ENCODE measurements at places on chromosomes 13 and 19.

- DNase-seq, result peak; percentile 3
These were observed 810 bp downstream of the GPR180 start for GRCh38 chr13:94602467-94602866.

DNA sequence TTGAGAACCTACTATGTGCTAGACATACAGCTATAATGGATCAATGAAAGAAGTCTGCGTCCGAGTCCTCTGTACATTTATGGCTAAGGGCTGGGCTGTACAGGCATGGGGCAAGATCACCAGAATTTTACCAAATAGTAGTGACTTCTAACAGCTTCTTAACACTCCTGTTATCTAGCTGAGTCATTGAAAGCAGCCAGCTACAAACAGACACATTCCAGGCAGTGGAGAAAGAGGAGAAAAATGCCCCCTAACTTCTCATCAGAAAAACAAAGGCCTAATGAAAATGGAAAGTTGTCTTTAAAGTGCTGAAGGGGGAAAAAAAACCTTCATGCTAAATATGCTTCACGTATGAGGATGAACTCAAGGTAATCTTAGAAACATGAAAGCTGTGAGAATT, 14.3 kb upstream of the ZNF667 start:
- DNase-seq, result no peak

GRCh38 chr13:91595677-91596076, 197.3 kb downstream of the GPC5 start:
- no peak for DNase-seq

GRCh38 chr13:26300140-26300539, 46.2 kb downstream of the CDK8 start:
- DNase-seq, result no peak

- DNase-seq, result peak; percentile 76
These were observed 1.3 kb upstream of the CEACAM6 start for GRCh38 chr19:41753936-41754529.

DNA sequence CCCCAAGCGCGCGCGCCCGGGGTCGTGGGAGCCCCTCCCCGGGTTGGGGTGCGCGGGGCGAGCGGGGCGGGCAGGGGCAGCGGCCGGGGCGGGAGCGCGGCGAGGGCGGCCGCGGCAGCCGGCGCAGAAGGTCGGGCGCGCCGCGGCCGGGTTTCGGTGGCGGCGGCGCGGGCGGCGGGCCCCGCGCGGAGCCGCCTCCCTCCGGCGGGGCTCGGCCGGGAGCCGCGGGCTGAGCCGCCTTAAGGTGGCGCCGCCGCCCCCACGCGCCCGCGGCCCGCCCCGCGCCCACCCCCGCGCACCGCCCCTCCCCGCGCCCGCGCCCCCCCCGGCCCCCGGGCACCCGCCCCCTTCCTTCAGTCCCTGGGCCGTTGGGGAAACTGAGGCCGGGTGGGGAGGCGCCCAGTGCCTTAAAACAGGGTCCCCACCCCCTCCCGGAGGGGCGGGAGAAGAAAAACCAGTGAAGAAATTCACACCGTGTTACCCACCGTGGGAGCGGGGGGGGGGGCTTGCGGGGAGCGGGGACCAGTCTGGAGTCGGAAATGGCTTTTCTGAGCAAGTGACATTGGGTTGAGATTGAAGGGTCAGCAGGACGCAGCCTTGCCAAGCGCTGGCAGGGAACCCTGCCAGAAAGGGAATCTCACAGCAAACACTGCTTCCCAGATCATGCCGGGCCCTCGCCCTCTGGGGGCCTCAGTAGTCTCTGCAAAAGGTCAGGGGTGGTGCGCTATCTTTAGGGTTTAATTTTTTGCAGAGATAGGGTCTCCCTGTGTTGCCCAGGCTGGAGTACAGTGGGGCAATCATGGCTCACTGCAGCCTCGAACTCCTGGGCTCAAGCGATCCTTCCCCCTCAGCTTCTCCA, at the start of gene TLE2:
TSS of gene TLE2 (minus strand) at position 216 of the 859 bp plus-strand sequence. CDS start 376 bp downstream, outside the sequence.
- DNase-seq, result no peak

DNA sequence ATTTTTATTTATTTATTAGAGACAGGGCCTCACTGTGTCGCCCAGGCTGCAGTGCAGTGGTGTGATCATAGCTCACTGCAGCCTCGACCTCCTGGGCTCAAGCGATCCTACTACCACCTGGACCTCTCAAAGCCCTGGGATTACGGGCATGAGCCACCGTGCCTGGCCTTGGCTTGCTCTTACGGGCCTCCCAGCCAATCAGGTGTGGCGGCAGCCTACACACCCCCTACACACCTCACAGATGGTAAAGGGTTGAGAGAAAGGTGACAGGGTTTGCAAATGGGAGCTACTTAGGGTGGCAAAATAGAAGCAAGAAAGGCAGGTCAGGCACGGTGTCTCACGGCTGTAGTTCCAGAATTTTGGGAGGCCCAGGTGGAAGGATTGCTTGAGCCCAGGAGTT, 1.0 kb upstream of the ZBTB32 start:
- DNase-seq, result no peak

- DNase-seq, result no peak
These were observed 112.0 kb upstream of the KL start for GRCh38 chr13:32904266-32904665.

DNA sequence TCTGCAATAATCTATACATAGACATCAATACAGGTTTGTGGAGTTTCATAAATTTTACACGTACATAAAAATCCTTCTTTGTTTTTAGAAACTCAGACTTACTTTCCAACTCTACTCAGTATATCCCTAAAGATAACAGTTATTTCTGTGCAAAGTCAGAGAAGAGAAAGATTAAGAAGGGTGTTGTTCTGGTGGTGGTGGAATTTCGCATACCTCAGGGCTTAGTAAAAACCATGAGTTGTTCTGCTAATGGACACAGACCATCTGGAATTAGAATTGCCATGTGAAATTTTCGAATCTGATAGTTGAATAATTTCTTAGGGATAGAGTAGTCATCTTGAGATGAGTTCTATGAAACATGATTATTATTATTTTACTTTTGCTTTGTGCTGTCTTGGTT, 102.7 kb downstream of the ZAR1L start:
- no peak for DNase-seq

DNA sequence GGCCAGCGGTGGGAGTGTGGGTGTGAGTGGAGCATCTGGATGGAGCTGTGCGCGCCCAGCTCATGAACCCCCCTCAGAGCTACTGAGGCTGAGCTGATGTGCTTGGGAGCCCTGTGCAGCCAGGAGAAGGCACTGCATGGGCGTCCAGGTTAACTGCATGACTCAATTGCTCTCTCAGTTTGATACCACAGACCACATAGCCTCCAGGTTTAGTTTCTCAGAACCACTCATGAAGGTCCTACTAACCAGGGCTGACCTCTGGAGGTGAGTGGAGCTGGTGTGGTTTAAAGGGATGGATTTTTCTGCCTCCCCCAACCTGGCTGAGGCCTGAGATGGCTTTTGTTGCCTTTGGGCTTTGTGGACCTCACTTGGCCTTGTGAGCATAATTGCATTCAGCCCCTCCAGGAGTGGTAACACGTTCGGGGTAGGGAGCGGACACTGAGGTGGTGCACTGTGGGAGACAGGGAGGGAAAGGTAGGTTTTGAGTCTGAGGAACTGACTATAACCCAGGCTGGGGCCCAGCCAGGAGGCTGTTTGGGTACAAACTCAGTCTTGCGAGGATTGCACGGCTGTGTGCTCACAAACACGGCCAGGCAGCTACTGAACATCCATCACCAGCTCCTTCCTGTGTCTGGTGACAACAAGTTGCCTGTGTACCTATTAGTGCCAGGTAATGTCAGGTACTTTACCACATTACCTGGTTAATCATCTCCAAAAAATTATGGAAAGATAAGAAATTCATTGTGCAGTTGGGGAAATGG, 97.5 kb downstream of the RGCC start:
- peak; percentile 41 for DNase-seq

GRCh38 chr13:22690756-22691155, 490.0 kb upstream of the SGCG start:
- DNase-seq, result no peak

DNA sequence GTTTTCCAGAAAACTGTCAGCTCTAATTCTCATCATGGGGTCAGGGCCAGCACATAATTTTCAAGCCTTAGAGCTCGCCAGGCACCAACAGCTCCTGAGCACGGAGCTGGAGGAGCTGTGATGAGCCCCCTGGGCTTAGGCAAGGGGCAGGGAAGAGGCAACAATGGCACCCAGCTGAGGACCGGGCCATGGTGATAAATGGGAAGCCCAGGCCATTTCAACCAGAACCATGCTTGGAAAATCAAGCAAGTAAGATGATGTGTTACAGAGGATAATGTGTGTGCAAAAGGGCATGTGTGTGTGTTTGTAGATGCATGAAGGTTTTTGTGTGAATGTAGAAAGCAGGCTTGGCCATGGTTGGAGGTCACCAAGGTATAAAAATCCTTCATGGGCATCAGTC, 66.8 kb upstream of the UBAC2 start:
- no peak for DNase-seq

DNA sequence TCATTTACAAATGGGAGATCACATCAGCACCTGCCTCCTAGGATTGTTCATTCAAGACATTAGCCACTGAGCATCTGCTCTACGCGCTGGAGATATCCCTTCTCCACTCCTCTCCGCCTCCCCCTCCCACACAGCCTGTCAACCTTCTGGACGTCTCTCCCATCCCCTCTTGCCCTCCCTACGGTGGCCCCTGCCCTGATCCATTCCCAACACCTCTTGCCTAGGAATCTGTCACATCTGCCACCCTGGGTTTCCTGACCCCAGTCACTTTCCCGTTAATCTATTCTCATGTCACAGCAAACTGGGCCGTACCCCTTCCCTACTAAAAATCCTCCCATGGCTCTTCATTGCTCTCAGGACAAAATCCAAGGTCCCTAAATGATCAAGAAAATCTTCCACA, 10.3 kb downstream of the DYRK1B start:
- DNase-seq, result no peak

GRCh38 chr19:29772696-29773095, 39.1 kb upstream of the CCNE1 start:
- DNase-seq, result no peak

GRCh38 chr13:100454876-100455275, 133.7 kb downstream of the GGACT start:
- DNase-seq, result no peak

- no peak for DNase-seq
These were observed 66.8 kb upstream of the RNF113B start for GRCh38 chr13:98243929-98244272.

- no peak for DNase-seq
These were observed 273.2 kb downstream of the MYO16 start for GRCh38 chr13:108902405-108903155.

- no peak for DNase-seq
These were observed 120.6 kb downstream of the COL4A1 start for GRCh38 chr13:110186231-110186855.

GRCh38 chr13:113730258-113730691, 28.8 kb upstream of the TMEM255B start:
- no peak for DNase-seq

DNA sequence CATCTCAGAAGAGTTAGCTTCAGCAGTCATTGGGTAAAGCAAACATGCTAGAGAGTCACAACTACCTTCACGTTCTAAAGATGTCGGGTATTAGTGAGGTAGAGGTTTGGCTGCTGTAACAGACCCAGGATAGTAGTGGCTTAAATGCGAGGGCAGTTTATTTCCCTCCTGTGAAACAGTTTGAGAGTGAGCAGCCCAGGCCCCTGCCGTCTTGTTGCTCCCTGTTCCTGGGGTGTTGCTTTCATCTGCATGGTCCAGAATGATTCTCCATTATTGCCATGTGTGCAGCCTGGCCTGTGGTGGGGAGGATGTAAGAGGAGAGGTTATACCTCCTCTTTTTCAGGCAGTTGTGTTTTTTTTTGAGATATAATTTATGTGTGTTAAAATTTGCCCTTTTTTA, 63.7 kb downstream of the SIPA1L3 start:
- no peak for DNase-seq

- no peak for DNase-seq
These were observed 754.8 kb upstream of the SLITRK6 start for GRCh38 chr13:86554066-86554465.

- DNase-seq, result no peak
These were observed 60.5 kb downstream of the MAP4K1 start for GRCh38 chr19:38557205-38557799.

DNA sequence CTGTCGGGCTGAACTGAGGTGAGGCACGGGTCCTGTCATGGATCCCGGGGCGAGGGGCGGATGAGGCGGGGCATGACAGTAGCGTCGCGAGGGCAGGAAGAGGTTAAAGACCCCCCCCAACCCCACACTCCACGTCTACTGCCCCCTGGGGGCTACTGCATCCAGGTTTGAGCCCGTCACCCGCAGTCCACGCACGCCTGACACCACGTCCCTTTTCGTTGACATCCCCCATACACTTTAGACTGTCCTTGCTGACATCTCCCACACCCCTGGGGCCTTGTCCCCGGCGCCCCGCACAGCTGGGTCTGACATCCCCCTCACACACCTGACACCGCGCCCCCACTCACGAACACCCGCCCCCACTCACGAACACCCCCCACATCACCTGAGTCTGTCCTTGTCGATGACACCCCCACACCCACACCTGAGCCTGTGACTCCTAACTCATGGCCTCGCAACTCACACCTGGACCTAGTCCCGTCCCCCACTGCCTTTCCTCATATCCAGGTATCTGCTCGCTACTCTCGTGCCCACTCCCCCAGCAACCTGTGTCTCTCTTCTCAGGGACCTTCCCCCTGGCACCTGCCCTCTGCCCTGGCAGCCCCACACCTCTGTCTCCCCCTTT, 416 bp downstream of the SLC25A42 start:
- no peak for DNase-seq

DNA sequence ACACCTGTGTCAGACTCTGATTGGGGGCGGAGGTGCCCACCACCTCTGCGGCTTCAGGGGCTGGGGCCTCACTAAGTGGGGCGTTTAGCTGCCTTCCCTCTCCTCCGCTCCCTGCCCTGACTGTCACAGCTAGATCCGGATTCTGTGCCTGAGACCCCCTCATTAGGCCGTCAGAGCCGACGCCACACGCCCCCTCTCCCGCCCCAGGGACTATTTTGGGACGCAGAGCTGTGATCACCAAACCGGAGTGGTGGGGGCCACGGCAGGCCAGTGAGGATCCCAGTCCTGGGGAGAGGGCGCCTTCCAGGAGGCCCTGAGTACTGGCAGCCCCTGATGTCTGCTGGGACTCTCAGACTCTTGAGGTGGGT, 762 bp downstream of the KANK3 start:
- DNase-seq, result no peak

DNA sequence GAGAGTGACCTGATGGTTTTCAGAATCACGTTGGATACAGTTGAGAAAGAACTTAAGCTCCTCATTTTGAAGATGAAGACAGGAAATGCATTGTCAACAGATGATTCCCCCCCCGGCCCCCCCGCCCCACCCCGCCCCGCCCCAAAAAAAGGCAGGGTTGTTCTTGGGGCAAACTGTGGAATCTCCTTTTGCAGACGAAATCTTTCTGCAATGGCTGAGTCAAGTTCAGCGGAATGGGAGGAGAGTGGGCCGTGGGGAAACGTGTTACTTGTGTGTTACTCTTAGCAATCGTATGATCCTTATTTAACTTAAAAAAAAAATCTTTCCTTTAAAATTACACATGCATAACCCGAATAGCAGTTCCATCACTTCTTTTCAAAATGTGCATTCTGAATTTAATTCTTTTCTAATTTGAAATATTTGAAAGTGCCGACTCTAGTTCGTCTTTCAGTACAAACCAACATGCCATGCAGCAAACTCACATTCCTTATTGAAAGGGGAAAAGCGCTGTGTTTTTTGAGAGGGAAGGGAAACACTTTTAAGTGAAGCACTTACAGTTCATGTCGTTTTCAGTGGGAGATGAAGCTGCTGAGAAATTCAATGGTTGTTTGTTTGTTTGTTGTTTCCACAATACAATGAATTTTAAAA, 348.5 kb upstream of the ARGLU1 start:
- DNase-seq, result no peak
